Psoas muscle (tissue), 8 donors: ENCODE measurements at places on chromosomes 12 and 14. TPM values are rescaled to one million over a fixed set of nuclear protein-coding genes. Genes with fewer than 3 reads are reported as not detected.

DNA sequence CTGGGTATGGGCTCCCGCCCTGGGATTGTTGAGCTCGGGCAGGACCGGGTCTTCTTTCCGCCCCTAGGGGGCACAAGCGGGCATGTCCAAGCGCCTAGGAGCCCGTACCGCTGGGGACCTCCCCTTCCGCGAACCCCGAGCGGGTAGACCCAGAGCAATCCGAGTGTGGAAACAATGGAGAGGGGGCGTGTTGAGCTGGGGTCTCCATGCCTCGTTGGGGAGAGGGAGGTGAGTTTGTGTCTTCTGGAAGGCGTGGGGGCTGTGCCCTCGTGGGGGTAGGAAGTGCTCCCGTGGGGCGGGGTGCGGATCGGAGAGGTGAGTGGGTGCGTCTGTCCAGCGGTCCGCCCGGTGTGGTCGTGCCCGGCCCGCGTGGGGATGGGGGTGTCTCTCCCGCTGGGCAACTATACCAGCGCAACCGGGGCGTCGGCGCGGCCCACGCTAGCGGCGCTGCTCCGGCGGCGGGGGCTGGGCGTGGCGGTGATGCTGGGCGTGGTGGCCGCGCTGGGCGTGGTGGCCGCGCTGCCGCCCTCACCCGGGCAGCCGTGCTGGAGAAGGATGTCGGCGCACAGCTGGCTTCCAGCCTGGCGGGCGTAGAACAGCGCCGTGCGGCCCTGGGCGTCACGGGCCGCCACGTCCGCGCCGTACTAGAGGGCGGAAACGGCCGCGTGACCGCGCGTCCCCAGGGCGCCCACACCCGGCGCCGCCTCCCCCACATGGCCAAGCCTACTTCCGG, 12.2 kb downstream of the AGAP2 start:
- DNase-seq, result peak; percentile 81

DNA sequence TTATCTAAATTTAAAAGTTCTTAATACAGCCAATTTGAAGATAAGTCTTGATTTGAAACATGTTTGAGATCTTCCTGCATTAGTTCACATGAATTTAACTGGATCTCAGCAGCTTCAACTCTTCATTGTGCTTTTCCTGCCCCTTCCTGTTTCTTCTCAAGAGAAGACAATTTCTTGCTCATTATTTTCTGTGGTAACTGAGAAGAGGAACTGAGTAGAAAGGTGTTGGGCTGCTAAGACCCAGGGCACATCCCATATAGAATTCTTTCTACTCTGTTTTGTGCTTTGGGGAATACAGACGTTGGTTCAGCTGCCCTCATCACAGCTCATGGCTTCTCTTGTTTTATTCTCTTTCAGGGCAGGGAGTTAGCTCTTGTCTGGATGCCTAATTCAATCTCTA, 110.2 kb downstream of the SNAPC1 start:
- DNase-seq, result no peak

DNA sequence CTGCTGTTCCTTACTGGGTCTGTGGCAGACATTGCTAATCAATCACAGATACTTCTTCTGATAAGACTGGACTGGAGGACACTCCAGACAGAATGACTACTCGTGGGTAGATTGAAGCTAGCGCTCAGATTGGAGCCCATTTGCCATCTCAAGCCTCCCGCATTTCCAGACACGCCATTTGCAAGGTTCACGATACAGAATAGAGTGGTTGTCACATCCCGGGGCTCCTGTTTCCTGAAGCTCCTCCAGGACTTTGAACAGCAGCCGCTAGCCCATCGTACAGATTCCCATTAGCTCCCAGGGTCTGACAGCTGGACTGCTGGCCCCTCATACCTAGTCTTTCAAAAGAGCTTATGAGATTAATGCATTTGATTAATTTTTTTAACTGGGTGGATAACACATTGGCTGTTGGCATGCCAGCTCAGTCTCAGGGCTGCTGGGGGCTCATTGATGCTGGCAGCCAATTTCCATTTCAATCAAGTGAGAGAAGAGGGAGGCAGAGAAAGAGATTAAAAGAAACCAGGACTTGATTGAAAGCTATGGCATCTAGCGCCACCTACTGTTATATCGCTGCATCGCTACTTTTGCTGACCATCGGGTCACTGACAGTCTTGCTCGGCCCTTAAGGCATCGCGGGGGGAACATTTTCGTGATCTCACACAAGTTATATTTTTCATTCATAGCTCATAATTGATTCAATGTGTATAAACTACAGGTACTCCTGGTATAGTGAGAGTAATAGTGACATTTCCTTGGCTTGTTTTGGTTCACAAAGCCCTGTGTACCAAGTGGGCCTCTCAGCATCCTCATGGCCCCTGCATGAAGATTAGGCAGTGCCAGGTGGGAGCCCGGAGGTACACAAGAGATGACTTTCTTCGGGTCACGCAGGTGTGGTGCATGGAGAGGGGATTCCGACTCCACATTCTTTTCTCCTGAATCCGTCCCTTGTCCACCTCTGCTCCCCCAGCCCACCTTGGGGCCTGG, 78.6 kb downstream of the CCDC60 start:
- DNase-seq, result peak; percentile 56

- DNase-seq, result no peak
Measured at GRCh38 chr12:10400829-10401228, 8.7 kb downstream of the KLRC4 start.

DNA sequence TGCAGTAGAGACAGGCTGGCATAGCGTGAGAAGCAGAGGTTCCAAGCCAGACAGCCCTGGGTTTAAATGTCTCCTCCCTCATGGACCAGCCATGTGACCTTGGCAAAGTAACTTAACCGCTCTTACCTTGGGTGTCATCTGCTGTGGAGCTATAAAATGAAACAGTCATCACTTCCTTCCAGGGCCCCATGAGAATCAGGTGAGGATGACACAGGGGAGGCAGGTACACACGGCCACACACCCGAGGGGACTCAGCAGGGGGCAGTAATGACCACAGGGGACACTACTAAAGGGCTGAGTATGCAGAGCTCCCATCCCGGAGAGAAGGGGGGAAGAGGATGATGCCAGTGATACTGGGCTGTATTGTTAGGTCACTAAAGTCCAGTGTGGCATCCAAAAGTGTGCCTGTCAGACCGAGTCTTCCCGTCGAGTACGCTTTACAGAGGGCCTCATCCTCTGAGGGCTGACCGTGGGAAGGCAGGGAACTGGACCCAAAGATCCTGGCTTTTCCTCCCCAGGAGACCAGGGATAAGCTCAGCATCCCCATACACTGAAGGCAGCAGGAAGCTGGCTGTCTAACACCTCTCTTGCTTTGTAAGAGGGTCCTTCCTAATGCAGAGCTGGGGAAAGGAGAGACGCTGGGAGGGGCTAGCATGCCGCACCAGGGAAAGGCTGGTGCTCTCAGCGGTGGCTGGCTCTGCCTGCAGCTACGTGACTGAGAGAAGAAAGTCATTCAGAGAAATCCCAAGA, 94.2 kb downstream of the SINHCAF start:
- DNase-seq, result no peak

DNA sequence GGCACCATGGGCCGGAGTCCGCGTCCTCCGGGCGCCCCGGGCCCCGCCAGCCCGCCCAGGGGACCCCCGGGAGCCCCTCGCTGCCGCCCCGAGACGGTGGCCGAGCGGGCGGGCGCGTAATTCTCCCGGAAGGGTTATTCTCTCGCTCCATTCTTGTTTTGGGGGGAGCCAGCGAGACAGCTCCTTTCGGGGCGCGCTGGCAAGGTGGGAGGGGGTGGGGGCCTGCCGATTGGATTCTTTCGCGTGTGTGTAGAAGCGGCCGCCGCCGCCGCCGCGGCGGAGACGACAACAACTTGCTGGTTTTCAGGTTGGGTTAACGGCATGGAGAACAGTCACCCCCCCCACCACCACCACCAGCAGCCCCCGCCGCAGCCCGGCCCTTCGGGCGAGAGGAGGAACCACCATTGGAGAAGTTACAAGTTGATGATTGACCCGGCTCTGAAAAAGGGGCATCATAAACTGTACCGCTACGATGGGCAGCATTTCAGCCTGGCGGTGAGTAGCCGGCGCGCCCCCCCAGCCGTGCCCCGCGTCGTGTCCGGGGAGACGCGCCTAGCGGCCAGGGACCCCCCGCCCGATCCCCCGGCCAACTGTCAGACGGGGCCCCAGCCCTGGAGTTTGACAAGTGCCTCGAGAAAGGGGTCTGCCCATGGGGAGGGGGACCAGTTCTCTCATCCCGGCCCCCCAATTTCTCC, 755 bp downstream of the SETD1B start:
- DNase-seq, result peak; percentile 66

DNA sequence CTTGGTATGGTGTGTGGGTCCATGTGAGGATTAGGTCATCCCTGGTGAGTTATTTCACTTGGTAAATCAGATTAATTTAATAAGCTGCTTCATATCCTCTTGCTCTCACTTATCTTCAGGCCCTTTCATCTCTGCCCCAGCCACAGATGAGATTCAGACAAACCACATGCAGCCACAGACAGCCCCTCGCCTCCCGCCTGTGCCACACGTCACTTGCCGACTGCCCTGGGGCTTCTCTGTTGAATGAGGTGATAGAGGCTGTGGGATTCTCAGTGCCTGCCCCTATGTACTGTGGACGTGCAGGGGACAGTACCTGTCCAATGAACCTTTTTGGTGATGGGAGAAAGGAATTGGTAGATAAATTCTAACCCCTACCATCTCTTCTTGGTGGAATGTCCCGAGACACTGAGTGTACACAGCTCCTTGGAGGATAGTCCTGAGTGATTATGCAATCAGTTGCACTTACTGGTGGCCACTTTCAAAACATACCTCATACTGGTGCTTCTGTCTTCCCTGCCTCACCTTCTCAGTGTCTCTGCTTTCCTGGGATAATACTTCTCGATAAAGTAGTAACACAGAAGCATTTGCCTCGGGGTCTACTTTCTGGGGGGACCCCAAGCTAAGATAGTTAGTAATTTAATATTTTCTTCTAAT, 248.7 kb downstream of the TTC6 start:
- no peak for DNase-seq

- no peak for DNase-seq
Measured at GRCh38 chr14:56150645-56151345, 32.6 kb downstream of the PELI2 start.

GRCh38 chr12:112855375-112855774, 51.4 kb upstream of the OAS1 start:
- no peak for DNase-seq

GRCh38 chr12:96516472-96517430, 27.4 kb downstream of the CFAP54 start:
- DNase-seq, result peak; percentile 75

DNA sequence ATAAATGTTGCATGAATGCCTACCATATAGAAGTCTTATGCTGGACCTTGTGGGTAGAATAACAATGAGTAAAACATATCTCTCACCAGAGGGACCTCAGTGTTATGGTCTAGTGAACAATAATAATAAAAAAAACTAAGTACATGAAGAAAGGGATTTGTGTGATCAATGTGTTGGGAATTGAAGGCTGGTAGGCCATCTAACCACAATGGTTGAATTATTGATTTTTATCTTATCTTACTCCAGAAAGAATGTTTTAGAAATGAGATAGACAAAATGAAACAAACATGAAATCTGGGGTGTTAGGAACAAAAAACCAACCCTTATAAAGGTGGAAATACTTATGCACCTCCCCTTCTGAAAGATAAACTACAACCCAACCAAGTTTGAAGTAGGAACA, 243.9 kb upstream of the LRIG3 start:
- DNase-seq, result no peak

GRCh38 chr14:101237252-101237616, 324.1 kb upstream of the DIO3 start:
- DNase-seq, result peak; percentile 23

DNA sequence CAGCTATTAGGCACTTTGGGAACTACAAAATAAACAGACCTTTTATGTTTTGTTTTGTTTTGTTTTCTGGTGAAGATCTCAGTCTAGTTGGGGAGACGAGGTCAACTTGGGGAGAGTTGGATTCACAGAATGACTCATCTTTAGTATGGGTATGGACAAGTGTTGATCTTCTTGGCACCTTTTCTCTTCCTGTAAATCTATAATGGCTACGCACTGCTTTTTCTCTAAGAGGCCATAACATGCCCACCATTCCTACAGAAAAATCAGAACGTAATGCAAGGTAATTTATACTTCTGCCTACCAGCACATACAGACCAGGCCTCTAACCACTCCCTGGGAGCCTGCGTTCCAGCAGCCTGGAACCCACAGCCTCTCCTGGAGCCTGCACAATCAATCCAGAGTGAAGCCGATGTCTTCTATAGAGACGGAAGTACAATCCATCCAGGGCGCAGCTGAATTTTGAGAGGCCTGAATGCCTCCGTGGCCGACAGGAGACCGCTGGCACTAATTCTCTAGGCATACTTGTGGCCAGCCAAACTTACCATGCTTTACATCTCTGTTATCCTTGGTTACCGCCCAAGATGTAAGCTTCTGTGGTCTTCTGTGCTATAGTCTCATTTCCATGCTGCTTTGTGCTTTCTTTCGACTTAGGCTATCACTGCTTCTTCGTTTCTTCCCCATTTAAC, 717 bp downstream of the PPHLN1 start:
- DNase-seq, result no peak

DNA sequence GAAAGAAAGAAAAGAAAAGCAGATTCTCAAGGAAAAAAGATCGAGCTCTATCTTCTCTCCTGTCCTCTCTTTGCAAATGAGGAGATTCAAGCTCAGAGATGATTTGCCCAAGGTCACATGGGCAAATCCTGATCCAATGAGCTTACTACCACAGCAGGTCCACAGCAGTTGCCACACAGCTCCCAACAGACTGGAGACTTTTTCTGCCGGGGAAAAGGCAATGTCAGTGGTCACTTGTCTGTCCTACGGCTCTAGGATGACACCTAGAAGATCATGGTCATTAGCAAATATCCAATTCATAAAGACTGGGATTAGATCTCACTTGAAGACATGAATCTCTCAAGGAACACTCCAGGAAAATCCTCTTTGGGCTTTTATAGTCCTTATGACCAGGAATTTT, 58.8 kb downstream of the TTC7B start:
- DNase-seq, result peak; percentile 68

DNA sequence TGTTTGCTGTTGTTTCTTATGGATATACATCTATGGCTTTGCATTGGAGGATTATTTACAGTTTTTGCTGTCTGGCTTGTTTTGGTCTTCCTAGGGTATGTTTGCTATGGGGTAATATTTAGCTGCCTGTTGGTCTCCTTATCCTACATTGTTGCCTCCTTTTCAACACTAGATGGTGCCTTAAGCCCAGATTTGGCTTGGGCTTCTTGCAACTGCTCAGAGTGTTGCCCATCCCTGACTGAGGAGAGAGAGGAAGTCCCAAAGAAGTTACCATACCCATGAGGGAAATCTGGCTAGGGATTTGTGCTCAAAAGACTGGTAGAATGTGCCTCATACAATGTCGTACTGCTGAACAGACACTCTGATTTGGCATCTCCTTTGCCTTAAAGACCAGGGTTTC, 94.6 kb upstream of the MUCL1 start:
- no peak for DNase-seq

DNA sequence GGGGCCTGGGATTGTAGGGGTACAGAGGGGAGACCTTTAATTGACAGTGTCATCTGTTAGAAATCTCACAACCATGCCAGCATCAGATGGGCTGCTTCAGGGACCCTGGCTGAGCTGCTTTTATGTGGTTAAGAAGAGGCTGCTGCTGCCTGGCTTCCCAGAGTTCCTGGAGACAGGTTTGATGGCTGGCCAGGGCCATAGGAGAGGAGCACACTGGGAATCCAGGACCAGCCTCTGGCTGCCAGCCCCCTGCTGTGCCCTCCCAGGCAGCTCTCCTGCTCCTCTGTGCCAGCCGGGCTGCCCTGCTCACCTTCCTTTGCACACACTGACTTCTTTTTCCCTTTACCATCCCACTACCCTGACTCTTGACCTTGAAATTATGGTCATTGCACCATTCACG, 507 bp upstream of the KRT73 start:
- DNase-seq, result no peak

Gene SPIC
- not detected for total RNA-seq

Gene OR4K15
- not detected for total RNA-seq

Gene APPL2
- 9.7 TPM for total RNA-seq

Gene HSPA2
- 54.4 TPM for total RNA-seq

Gene CD69
- total RNA-seq, result 0.49 TPM
